Stimulated activated CD4-positive, alpha-beta T cell treated with anti-CD3 and anti-CD28 coated beads, Interleukin-1b, Interleukin-23, amount 100 ng/mL, for 24 hours (primary cell): ENCODE measurements at places on chromosomes 2 and 18.

DNA sequence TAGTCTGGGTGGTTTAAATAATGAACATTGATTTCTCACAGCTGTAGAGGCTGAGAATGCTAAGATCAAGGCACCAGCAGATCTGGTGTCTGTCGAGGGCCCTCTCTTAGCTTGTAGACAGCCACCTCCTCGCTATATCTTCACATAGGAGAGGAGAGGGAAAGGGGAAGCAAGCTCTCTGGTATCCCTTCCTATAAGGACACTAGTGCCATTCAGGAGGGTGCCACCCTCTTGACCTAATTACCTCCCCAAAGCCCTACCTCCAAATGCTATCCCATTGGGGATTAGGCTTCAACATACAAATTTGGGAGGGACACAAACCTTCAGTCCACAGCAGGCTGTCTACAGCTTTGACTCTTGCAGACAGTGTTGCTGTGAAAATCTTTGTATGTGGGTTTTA, 76.7 kb downstream of the BOLA3 start:
- no peak for DNase-seq

DNA sequence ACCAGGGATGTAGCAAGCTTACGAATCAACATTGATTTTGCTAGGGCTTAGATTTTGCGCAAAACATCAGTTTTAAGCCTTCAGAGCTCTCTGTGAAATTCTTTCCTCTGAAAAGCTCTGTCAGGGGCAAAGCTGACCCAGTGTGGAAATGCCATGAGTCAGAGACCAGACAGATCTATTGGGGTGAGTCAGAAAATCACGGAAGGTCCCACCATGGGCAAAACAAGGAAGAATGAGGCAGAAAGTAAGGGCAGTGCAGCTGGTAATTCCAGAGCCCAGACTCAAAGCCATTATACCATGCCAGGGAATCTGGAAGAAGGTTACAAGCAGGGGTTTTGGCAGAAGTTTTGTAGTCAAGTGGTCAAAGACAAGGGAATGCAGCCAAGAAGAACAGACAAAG, 256.6 kb upstream of the CTAGE1 start:
- DNase-seq = no peak

GRCh38 chr2:83370419-83370762, 1088.7 kb downstream of the SUCLG1 start:
- DNase-seq = no peak

GRCh38 chr18:26457611-26458353, 90.6 kb downstream of the KCTD1 start:
- no peak for DNase-seq
